ENCODE measurements at places on chromosomes 3 and 15.

- DNase-seq, result no peak
These were observed 127.6 kb upstream of the AZI2 start for GRCh38 chr3:28476194-28476593.

- DNase-seq, result no peak
These were observed 14.0 kb downstream of the H1-8 start for GRCh38 chr3:129556890-129557547.

- DNase-seq, result no peak
These were observed 106.3 kb downstream of the STAG1 start for GRCh38 chr3:136645915-136646314.

DNA sequence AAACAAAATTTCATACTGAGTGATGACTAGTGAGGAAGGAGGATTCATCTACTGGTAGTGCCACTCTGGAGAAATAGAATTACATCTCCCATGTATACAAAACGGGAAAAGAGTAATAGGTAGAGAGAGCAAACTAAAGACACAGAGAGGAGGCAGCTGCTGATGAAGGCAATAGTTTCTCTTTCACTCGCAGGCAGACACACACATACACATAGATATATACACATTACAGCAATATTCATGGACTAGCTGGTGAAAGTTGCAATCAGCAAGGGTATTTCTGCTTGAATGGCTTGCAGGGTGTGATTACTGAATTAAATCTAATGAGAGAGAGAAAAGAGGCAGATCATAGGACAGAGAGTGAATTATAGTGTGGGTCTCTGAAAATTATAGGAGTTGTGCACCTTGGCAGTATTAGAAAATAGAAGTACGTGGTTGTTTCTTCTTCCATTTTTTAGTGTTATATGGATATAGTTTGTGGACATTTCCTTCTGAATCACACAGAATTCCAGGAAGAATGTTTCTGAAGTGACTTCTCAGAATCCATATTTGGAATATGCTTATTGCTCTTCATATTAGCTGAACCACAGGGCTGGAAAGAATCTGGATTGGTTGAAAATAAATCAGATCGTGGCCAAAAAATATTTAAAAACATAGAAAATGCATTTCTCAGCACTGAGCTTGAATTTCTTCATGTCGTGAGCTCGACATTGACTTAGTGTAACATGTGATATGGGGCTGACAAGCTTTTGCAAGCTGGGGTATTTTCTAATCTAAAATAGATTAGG, 991.2 kb downstream of the TUSC7 start:
- DNase-seq, result no peak

DNA sequence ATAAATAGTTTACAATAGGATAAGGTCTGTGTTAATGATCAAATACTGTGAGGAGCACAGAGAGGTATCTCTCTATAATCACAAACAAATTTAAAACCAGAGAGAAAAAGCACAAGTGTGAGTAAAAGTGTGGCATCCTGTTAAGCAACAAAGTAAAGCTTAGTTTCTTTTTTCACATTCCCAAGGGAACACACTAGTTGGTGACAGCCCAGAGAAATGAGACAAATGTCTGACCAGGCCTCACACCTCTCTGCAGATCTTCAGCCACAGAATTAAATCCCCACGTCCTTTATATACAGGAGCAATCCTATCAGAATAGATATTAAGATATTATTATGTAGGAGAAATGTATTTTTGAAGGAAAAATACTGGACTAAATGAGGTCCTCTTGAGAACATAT, 2.7 kb downstream of the FBN1 start:
- DNase-seq, result no peak

- DNase-seq, result no peak
These were observed 490 bp downstream of the TOMM70 start for GRCh38 chr3:100400419-100400779.

DNA sequence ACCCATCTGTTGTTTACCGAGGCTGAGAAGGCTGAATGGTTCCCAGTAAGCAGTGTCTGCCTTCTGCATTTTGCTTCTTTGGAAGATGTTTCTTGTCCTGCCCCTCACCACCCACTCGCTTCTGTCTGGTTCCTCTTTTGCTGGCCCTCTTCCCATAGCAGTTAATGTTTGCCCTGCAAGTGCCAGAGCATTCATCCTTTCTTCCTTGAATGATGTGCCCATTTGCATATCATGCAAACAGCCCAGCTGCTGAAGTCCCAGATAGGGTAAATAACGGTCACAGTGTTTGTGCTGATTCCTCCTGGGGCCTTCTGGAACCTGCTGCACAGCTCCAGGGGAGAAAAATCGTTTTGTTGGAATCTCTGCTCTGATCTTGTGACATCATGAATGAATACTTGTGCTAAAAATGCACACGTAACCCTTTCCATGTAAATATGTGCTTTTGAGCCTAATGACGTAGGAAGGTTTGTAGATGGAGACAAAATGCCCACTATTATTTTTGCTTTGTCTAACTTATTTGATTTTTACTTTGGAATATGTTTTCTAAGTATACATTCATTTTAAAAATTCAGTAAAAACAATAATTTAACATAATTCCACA, 381.0 kb downstream of the SOX2 start:
- no peak for DNase-seq

GRCh38 chr15:43762824-43763223, 13.9 kb downstream of the ELL3 start:
- DNase-seq, result no peak

DNA sequence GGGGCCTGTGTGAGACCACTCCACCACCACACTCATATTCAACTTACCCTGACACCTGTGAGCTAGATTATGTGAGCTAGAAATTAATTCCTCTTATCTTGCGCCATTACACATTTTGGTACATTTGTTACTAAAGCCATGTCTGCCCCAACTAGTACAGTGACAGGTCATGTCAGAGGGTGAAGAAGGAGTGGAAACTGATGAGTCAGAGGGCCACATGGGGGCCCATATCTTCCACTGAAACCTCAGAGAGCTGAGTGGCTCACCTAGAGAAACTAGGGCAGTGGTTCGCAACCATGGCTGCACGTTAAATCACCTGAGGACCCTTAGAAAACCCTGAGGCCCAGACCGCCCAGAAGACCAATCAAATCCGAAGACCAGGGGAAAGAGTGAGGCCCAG, 15.7 kb upstream of the MEF2A start:
- no peak for DNase-seq

DNA sequence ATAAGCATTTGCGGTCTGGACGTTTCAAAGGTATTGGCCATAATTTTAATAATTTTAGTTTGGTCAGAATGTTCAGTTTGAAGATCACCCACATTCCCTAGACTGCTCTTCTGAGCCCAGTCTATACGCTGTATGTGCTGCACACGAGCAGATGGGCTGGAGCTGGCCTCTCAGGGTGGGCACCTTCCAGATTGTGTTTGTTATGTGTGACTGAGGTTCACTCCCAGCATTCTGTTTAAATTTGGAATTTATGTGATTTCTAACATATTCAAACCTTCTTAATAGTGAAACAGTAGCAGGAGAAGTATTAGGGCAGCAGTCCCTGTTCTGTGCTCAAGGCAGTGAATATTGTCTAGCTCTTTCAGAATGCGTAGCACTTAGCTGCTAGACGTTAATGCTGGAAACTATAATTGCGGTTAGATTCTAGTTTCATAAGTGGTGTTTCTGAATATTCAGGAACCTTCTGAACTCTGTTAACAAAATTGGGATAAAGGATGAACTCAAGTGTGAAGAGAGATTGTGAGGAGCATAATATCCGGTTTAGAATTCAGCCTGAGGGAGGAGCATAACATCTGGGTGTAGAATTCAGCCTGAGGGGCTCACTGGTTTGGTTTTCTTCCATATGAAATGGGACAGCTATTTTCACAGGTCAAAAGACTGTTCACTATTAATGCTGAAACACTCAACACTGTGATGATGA, 68.6 kb upstream of the RPL35A start:
- DNase-seq, result no peak
